Esophagus mucosa (tissue), 1 donor: ENCODE measurements at places on chromosomes 5 and 9.

GRCh38 chr9:125485471-125486151, 221.4 kb downstream of the MAPKAP1 start:
- no peak for ATAC-seq

- ATAC-seq = peak; percentile 43
Observed at GRCh38 chr5:103624675-103625074, 62.1 kb upstream of the NUDT12 start.

- peak; percentile 35 for ATAC-seq
Observed at GRCh38 chr5:81856948-81857928, 106.3 kb upstream of the SSBP2 start.

GRCh38 chr9:112038017-112038408, 137.1 kb downstream of the SUSD1 start:
- ATAC-seq = no peak

DNA sequence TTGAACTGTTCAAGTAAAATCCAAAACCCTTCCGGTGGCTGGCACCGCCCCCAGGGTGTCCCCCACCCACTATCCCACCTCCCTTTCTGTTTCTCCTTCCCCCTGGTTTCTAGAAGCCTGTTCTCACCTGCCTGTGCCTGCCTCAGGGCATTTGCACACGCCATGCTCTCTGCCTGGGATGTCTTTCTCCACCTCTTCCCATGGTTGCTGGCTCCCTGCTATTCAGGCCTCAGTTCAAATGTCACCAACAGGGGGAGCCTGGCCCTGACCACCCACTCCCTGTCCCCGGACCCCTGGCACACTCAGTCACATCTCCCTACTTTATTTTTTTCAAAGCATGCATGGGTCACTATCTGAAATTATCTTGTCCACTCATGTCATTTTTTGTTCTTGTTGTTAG, 39.9 kb upstream of the EEIG1 start:
- no peak for ATAC-seq

DNA sequence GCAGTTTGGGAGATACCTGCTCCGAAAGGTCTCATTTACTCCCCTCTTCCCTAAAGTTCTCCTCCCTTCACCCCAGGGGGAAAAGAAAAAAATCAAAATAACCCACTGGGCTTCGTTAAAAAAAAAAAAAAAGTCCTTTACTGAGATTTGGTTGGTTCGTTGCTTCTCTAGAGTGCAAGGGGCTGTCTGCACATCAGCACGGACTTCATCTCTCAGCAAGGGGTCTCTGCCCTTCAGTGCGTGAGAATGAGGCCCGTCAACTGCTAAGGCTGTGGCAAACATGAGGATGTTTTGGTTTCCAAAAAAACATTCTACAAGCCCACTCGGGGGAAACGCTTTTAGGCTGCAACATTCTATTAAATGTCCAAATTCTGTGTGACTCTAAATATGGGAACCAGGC, 10.0 kb downstream of the BARHL1 start:
- ATAC-seq = no peak

DNA sequence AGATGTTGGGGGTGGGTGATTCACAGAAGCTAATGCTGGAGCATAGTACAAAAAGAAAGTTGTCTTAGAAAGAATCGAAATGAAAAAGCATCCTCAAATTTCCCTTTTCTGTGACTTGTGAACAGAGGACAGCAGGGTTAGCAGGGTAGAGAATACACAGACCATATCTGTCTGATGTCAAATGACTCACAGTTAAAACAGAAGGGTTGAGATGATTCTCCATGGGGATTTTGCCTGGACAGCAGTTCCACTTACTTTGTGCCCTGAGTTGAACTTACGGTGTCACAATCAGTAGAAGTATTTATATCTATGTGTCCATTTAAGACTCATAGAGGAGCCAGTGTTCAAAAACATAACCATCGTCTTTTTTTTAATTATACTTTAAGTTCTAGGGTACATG, 801.6 kb downstream of the KCTD16 start:
- ATAC-seq = no peak

GRCh38 chr5:151074557-151074956, 6.3 kb downstream of the TNIP1 start:
- no peak for ATAC-seq

GRCh38 chr9:123360161-123361085, 4.4 kb downstream of the CRB2 start:
- ATAC-seq = peak; percentile 7

DNA sequence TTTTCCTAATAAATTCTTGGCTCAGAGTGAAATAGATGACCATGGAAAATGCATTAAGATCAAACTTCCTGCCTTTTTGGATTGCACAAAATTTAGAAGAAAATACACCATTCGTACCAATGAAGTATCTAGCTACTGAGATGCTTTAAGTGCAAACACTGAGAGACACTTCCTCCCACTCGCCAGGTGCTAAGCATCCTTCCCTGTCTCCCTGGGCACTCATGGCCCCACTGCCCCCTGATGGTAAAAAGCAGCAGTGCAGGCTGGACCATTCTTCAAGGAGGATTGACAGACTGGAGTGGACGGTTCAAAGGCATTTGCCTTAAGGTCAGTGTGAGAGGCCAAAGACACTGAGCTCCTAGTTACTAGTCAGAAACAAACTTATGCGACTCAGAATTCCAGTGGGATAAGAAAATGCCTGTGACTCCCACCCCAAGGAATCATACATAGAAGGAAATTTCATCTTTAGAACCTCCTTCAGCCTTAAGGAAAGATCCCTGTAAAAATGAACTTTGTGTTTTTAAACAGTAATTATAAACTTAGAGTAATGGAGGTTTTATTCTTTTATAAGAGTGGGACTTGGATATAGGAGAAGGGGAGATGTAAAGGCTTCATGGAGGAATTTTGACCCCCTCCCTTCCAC, 86.0 kb upstream of the SLC30A5 start:
- peak; percentile 88 for ATAC-seq

DNA sequence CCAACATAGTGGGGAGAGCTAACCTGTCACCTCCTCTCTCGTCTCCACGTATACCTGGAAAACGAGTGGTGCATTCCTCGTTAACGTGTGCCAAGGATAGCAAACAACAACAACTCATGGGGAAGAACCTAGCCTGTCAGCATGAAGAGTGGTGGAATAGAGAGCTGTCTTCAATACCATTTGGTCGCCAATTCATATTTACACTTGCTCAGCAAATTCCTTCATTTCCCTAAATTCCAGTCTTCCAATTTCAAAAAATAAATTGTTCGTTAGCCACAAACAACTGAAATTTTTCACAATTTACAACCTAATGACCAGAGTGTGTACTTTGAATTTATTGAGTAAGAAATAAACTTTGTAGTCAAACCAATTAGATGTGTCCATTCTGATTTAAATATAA, 344.8 kb downstream of the NTRK2 start:
- ATAC-seq = no peak

DNA sequence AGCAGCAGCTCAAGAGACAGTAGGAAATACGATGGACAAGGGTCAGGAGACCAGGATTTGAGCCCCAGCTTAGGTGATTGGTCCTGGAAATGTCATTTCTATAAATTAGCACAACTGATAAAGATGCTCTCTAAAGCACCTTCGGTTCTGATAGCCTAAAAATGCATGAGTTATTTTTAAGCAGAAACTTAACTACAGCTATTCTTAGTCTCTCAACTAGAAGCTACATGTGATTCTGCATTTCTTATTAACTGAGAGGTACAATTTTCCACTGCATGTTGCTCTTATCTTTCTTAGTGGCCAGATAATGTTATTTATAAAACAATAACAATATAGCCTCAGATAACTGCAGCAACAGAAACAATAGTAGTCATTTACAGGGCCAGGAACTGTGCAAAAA, 136.4 kb downstream of the GRIA1 start:
- no peak for ATAC-seq

- peak; percentile 72 for ATAC-seq
Observed at GRCh38 chr9:18996211-18996610, 36.8 kb downstream of the SAXO1 start.

GRCh38 chr5:161863259-161863658, 15.3 kb downstream of the GABRA1 start:
- no peak for ATAC-seq

DNA sequence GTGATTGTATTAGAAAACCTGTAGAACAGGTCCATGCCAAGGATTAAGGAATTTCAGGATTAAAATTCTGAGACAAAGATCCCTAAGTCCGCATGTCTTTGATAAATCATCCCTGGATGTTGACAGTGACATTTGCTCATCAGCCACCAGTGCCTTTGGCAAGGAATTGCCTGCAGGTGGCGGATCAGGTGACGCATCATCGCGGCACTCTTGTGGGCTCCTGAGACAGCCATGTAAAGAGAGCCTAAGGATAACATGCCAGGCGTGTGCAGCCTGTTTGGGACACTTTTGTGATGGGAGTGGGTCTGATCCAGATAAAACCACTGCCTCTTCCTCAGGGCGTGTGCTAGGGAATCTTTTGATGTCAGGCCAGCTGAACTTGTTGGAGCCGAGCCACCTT, 40.6 kb downstream of the ADCY2 start:
- peak; percentile 55 for ATAC-seq

DNA sequence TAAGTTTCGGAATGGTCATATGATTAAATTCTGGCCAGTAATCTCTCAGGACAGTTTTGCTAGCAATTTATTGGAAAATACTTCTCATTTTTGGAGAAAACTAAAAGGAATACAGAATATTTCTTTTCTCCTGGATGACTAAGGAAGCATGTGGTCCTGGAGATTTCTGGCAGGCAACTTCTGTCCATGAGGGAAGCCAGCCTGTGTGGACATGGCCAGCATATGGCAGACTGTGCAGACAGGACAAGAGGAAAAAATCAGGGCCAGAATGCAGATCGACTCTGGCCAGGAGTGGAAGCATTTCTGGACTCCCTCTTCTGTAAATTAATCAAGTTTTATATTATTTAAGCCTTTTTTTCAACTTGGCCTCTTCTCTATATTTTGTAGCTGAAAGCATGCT, 100.4 kb upstream of the CDH18 start:
- ATAC-seq = no peak

GRCh38 chr5:135320718-135321484, 78.1 kb downstream of the MACROH2A1 start:
- no peak for ATAC-seq

DNA sequence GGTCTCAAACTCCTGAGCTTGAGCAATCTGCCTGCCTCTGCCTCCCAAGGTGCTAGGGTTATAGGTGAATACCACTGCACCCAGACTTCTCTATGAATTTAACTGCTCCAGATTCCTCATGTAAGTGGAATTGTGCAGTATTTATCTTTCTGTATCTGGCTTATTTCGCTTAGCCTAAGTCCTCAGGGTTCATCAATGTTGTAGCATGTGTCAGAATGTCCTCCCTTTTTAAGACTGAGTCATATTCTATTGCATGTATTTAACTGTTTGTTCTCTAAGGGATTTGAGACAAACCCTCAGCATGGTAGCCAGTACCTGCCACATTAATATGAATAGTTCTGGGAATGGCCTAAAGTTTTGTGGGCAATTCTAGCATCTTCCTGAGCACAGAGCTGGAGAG, 53.9 kb upstream of the TUT7 start:
- peak; percentile 52 for ATAC-seq

DNA sequence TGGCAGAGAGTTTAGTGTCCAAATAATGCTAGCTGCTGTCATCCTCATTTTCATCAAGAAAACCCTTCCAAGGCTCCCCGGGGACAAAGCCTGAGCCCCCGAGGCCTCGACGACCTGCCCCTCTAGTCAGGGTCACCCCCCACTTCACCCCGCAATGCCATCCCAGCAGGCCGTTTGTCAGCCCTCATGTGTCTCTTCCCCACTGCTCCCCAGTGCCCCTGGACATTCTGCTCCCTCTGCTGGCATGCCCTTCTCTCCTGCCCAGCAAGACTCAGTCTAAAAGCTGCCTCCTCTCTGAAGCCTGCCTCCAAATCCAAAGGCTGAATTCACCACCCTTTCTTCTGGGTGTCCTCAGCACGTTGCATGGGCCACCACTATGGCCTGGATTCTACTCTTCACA, 59.3 kb downstream of the PAX5 start:
- no peak for ATAC-seq

DNA sequence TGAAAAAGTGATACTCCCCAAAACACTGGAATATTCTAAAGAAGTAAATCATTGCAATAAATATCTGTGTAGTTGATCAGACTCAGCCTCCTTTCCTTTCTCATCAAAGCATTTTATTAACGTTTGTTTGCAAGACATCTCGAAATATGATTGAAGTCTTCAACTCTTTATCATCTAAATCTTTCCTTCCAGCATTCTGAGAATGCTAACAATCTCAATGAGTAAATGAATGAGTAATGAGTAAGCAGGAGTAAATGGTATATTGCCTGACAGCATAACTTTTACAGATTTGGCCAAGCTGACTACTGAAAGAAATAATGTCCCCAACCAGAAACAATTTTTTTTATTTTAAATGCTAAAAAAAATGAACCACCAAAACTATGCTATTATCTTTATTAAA, 157.1 kb downstream of the SLCO4C1 start:
- no peak for ATAC-seq

- ATAC-seq = no peak
Observed at GRCh38 chr9:92941861-92942260, 5.5 kb upstream of the FGD3 start.
